ENCODE measurements at places on chromosomes 7 and 10.

DNA sequence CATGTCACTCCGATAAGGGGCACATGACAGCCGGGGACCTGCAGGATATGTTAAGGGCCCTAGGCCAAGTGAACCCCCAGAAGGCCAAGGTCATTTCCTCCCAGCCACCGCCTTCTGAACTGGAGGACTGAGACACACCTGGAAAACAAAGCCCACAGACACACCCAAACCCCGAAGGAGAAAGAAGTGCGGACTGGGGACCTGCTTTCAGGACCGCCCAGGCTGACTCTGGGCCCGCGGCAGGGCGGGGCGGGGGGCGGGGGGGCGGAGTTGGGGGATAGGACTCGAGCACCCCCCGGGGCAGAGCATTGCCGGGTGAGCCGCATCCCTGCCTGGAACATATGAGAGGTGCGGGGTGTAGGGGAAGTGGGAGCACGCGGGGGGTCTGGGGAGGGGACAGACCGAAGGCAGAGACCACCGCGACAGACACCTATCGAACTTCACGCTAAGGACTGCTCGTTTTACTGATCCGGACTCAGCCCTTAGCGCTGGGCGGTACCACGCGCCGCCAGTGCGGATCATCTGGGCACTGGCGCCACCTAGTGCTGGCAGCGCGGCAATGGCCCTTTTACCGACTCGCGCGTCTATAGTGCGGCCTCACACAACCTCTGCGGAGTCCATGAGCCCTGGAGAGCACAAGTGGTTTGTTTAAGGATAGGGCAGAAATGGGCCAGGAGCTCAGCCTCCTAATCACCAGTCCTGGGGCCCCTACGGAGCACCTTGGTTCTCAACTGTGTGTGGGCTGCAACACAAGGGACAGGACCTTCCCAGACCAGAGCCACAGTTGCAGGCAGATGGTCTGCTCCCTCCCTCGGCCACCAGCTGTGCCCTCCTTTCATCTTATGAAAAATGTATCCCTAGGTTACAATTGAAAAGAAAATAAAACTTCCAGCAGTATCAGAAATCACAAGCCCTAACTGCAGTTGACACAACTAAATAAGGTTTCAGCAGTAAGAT is 157.6 kb downstream of the HERPUD2 start:
- DNase-seq = peak; percentile 54

GRCh38 chr7:42689626-42690025 is 222.2 kb downstream of the C7orf25 start:
- DNase-seq = no peak

DNA sequence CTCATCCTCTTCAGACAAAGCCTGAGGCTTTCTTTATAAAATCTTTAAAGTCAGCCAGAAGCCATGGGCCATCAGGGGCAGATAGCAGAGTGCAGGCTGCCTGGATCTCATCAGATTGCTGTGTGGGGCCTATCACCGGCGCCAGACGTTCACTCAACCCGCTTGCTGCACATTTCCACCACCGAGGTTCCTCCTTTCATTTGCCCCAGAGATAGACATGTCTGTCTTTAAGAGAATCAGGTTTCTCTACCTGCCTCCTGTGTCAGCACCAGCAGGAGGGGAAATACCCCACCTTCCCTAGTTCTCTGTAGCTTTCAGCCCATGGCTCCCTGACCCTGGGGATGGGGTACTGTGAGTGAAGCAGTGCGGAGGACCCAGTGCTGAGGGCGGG is 22.0 kb downstream of the SLC18A2 start:
- no peak for DNase-seq

- peak; percentile 80 for DNase-seq
These were observed 15.6 kb upstream of the RFC2 start for GRCh38 chr7:74269757-74270277.

DNA sequence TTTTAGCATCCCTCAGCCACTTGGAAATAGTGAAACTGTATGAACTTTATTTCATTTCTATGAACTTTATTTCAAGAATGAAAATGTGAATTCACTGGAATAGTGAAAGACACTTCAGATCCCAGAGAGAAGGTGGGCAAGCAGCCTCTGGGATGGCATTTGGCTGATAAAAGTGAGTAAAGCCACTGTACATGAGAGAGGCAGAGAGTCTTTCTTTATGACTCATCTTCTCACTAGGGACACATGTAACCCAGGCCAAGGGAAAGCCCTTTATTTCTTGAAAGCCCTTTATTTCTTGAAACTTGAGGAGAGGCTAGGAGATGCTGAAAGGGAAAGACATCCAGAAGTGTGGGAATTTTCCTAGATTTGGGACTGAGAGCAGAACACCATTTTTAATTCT is 148.9 kb upstream of the SMIM30 start:
- no peak for DNase-seq

GRCh38 chr10:122525788-122526187 is 34.8 kb upstream of the DMBT1 start:
- DNase-seq = no peak

GRCh38 chr10:130341356-130341755 is 205.2 kb downstream of the GLRX3 start:
- no peak for DNase-seq

- no peak for DNase-seq
These were observed 147.6 kb upstream of the CSTF2T start for GRCh38 chr10:51846856-51847506.

- DNase-seq = no peak
These were observed 17.2 kb upstream of the GIMAP8 start for GRCh38 chr7:150432915-150433892.

DNA sequence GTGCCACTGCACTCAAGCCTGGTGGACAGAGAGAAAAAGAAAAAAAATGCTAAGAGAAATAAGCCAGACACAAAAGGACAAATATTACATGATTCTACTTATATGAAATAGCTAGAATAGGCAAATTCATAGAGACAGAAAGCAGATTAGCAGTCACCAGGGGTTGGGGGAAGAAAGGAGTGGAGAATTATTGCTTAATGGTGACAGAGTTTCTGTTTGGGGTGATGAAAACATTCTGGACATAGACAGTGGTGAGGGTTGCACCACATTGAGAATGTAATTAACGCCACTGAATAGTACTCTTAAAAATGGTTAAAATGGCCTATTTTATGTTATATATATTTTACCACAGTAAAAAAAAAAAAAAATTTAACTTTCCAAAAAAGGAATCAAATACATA is 6.4 kb upstream of the NT5C2 start:
- DNase-seq = no peak

GRCh38 chr7:128034825-128035224 is 3.6 kb upstream of the LRRC4 start:
- no peak for DNase-seq

- no peak for DNase-seq
These were observed 42.8 kb downstream of the CTTNBP2 start for GRCh38 chr7:117830422-117830954.

Data from fibroblast of skin of abdomen (primary cell).